ENCODE measurements at places on chromosomes 4 and X.

DNA sequence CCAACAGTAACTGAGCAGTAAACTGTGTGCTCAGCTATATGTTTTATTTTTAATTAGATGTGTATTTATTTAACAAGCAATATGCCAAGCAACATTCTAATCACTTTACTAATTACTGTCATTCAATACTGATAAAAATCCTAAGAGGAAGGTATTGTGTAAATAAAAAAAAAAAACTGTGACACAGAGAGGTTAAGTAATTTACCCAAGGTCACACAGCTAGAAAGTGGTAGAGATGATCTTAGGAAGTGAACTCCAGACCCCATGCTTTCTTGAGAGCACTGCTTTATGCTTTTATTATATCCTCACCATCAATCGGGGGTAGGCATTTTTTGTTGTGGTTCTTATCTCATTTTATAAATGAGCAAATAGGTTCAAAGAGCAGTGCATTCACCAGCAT, 417.1 kb downstream of the RAB28 start:
- no peak for DNase-seq

- no peak for DNase-seq
These were observed 93.3 kb downstream of the SPATA18 start for GRCh38 chr4:52144372-52144771.

- no peak for DNase-seq
These were observed 39.5 kb downstream of the PCDH10 start for GRCh38 chr4:133188433-133189146.

DNA sequence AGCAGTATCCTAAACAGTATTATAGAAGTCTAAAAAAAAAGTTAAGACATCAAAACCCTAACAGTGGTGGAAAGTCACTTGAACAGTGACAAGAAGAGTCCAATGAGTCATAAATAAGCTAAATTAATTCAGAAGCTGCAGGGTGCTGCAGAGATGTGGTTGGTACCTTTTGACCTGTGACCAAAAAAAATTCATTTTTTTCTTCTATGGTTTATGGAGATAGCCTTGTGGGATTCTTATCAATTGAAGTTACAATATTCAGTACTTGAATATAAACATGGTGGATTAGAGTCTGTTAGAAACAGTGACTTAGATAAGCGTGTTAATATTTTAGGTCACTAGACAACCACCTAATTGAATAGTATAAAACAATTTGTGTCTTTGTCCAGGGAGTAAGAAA, 35.4 kb downstream of the CCSER1 start:
- DNase-seq, result no peak

GRCh38 chrX:2457289-2458133, 43.3 kb downstream of the DHRSX start:
- DNase-seq, result no peak

- DNase-seq, result no peak
These were observed 3.2 kb downstream of the ZBTB33 start for GRCh38 chrX:120253784-120254183.

DNA sequence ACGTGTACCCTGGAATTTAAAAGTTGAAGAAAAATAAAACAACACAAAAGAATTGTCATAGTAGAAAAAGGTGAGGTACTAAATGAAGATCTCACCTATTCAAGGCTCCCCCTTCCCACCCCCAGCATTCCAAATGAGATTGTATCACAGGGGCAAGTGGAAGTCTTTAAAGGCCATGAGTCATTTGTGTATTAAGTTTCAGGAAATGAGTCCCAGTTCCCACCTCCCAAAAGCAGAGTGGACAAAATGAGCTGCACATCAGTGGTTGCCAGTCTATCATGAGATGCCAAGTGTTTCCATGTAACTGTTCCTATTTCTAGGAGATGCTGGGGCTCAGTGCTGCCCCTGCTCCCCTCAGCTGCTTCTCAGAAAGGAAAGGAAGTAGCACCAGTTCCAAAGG, 20.1 kb downstream of the ARHGEF9 start:
- peak; percentile 57 for DNase-seq

DNA sequence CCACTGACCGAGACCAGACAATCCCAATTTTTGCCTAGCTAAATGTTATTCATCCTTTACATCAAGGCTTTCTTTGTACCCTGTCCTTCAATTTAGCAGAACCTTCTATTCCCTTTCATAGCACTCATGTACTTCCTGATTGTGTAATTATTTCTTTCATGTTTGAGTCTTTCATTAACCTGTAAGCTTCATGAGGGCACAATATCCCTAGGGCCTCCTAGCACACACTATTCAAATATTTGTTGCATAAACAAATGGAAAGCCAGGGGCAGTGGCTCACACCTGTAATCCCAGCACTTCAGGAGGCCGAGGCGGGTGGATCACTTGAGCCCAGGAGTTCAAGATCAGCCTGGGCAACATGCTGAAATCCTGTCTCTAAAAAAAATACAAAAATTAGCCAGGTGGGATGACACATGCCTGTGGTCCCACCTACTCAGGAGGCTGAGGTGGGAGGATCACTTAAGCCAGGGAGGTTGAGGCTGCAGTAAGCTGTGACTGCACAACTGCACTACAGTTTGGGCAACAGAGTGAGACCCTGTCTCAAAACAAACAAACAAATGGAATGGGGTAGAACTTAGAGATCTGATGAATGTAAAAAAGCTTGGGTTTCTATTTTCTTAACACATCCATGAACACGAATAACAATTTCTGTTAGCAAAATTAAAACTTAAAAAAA, 59.0 kb downstream of the SAT1 start:
- DNase-seq, result no peak

DNA sequence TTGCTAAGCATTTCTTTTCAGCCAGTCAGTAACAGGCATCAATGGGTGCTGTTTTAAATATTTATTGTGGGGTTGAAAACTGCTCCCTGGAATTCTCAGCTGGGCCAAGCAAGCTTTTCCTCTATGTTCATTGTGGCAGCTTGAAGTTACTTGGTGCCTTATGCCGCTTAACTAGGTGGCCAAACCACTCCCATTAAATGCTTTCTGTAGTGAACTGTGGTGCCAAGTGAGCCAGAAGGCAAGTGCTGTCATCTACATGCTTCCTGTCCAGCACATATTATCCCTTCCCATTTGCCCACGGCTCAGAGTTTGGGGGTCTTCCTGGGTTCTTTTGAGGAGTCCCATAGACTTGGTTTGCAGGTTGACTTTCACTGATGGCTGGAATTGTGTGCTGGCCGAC, 64.8 kb downstream of the TAB3 start:
- DNase-seq, result no peak

GRCh38 chrX:7926501-7926900, 712 bp downstream of the PNPLA4 start:
- DNase-seq, result peak; percentile 1

DNA sequence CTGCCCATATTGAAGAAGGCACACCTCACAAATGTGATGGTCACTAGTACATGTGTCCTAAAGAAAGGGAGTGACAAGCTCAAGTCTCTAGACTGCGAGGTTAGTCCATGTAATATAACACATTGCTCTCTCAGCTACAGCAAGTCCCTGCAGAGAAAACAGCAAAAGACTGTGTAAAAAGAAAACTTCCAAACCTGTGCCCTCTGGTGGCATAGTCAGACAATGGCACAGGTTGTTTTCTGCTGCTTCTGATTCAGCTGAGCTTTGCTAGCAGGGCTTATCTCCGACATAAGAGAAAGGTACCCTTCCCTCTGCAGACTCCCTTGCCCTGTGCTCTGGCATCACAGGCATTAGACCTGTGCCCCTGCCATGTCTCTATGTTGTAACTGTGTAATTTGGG, 1.4 kb upstream of the SERPINA7 start:
- DNase-seq, result no peak

DNA sequence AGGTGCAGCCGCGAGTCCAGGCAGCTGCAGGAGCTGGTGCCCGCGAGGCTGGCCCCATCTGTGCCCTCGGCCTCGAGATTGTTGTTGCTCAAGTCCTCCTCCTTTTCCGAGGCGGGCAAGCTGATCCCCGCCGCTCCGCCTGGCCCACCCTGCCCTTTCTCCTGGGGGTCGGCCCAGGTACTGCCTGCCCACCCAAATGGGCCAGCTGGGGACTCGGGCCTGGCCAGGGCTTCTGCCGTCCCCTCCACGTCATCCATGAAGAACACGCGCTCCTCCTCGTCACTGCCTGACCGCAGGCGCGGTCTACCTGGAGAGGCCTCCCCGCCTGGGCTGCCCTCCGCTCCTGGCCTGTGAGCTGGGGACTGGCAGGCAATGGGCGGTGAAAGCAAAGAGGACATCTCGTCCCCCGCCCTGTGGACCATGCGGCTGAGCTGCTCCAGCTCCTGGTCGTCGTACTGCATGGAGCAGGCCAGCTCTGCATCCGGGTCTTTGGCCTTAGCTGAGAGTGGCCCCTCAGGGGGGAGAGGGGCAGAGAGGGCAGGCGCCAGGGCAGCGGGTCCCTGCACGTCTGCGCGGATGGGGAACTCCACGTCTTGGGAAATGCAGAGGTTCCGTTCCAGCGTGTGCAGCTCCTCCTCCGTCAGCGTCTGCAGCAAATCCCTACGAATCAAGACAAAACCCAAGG, 43.1 kb upstream of the MXD4 start:
- DNase-seq, result no peak

DNA sequence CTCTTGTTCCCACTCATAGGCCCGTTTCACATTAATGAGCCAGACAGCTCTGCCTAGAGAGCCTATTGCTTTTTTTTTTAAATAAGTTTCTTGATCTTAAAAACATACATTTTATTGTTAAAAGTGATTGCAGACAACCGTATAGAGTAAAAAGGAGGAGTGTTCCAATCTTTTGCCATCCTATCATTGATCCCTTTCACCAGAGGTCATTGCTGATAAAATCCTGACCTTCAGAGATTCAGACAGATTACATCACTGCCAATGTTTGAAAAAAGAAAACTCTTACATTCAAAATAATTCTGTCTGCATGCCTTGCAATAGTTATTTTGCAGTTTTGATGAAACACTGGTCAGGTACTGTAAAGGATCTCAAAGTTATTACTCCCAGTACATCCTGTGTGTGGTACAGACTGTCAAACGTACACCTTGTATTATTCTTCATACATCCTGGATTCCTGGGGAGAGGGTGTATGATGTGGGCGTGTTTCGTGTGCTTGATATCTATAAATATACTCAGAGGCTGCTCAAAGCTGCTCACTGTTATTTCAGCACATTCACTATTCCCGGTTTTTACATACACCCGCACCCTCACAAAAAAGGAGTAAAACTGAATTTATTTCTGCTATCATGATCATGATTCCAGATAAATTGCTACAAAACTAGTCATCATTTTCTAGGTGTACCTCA, 15.4 kb upstream of the KLHL2 start:
- DNase-seq, result no peak

DNA sequence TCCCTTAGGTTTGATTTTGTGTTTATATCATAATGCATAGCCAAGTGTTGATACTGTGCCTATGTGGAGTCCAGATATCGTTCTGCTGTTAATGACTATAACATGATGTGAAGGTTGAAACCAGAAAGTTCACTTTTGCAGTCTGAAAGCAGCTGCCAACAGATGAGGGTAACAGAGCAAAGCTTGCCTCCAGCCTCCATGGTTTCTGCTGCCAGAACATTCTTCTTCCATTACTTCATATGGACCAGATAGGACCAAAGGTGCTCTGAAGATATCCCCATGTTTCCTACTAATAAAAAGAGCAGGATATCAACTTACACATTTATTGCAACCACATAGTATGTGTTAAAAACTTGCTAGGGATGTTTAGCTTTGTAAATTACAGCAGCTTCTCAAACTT, 394.1 kb downstream of the SPRY1 start:
- DNase-seq, result peak; percentile 50

- no peak for DNase-seq
These were observed 70.2 kb upstream of the ETNPPL start for GRCh38 chr4:108833046-108833445.

- DNase-seq, result no peak
These were observed 93.1 kb downstream of the SORCS2 start for GRCh38 chr4:7285244-7286094.

DNA sequence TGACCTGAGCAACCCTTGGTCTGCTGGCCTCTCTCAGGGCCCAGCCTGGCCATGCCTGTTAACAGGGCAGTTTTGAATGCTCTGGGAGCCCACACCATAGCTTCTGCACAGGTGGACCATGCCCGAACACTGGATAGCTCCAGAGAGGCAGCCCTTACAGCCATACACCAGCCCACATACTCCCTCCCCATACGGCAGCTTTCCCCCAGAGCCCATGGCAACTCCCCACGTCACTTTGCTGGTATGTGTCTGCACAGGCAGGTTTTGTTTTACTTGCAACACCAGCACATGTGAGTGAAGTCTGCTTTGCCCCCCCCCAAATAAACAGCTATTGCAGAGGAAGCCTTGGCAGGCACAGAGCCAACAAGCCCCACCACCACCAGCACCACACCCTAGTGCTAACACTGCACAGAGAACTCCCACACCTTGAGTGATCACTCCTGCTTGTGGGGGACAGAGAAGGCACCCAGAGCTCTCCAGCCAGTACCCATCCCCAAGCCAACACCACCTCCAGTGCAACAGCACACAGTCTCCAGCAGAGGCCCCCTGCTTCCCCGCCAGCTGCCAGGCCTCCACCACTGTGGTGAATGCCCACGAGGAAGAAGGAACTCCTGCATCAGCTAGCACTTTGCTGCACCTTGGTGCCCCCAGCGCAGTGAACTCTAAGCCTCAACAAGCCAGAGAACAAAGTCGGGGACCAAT, 87.3 kb downstream of the STPG2 start:
- no peak for DNase-seq

- DNase-seq, result no peak
These were observed 20.0 kb downstream of the ZNF330 start for GRCh38 chr4:141240671-141241070.

DNA sequence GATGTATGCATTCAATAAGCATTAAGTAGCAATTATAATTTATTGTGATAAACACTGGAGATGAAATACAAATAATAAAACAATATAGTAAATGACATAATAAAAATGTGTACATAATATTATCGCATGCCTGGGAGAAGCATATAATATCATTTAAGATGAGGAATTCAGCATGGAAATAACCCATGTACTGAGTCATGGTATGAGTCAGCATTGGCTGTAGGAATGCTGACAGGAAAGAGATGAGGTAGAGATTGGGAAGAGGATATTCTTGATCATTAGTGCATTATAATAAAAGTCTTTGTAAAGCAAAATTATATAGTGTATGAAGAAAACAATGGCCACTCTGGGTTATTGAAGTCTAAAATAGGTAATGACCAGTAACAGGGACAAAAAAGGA, 82.8 kb downstream of the MAGEB10 start:
- peak; percentile 48 for DNase-seq

DNA sequence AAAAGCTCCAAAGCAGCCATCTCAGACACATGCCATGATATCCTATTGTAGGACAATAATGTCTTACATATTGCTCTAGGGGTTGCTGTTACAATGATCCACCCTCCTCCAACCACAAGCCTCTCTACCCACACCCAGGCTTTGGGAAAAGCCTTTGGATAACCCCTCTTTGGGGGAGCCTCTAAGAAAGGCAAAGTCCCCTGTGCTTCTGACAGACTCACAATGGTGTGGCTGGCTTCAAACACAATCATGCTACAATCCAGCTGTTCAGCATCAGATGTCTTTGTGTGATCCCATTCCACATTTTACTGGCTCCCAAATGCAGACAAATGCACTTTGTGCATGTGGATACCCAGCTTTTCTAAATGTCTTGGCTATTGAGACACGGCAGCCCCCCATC, 65.9 kb upstream of the CAPN6 start:
- DNase-seq, result no peak

- peak; percentile 95 for DNase-seq
These were observed 135.6 kb downstream of the TSPAN5 start for GRCh38 chr4:98522636-98523395.

- DNase-seq, result no peak
These were observed 25.1 kb downstream of the DDX60 start for GRCh38 chr4:168293386-168293975.

Measured in EH (cell line).